Stimulated activated CD8-positive, alpha-beta memory T cell treated with anti-CD3 and anti-CD28 coated beads, Interleukin-7, amount 100 ng/mL, for 48 hours (primary cell): ENCODE measurements at places on chromosomes 3 and 15.

- DNase-seq: no peak
Measured at GRCh38 chr15:28289694-28290463, 32.1 kb downstream of the HERC2 start.

GRCh38 chr3:49666592-49666991 is 7.6 kb upstream of the APEH start:
- DNase-seq: no peak

GRCh38 chr3:111351334-111351733 is 190.7 kb upstream of the CD96 start:
- DNase-seq: no peak

- no peak for DNase-seq
Measured at GRCh38 chr3:147872568-147872967, 463.4 kb downstream of the ZIC1 start.

DNA sequence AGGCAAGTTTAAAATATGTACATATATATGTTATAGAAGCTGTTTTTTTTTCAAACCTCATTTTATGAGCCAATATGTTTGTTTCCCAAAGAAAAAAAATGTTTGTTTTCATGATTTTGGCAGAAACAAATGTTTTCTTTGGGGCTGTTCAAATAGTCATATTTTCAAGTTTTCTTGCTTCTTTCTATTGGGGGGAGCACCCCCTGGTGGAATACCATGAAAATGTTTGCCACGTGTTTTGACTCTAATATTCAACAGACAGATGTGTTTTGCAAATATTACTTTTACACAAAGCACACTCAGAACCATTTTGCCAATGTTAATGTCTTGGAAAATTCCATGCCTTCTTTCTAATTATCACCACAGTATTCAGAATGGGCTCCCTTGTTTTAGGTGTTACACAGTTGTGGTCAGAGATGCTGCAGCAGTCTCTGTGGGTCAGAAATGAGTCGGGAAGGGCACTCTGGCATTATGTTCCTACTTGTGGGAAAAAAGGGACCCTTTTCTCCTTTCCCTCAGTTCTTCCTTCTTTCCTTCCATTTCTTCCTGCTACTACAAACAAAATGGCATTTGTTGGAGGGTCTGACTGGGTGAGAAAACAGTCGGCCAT is 817.0 kb downstream of the TUSC7 start:
- DNase-seq: no peak

- DNase-seq: no peak
Measured at GRCh38 chr3:41212088-41212487, 12.8 kb downstream of the CTNNB1 start.

DNA sequence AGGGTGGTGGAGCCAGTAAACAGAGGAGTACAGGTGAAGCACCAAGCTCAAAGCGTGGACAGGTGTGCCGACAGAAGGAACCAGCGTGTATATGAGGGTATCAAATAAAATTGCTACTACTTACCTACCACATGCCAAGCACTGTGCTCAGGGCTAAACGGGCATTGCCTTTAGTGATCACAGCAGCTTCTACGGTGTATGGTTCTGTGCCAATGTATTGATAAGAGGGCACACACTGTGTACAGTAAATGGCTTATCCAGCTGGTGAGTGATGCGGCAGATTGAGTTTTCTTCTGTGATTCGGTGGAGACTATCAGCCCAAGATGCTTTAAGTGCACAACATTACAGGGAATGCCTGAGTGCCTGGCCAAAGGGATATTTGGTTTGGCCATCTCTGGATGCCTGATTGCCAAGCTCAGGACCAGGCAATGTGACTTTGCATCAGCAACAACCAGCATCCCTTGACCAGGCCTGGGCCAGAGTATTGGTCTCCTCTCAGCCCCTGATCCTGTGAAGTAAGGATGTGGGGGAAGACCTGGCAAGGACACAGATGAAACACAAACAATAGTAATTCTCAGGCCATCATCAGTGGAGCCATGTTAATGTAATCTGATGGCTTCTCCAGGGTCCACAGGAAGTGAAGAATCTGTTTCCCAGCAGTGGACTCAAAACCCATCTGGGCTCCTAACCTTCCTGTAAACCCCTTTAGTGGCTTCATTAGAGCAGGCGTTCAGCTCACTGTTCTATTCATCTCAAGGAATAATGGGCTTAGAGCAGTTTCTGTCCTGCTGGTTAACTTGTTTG is 14.1 kb downstream of the STARD5 start:
- no peak for DNase-seq

DNA sequence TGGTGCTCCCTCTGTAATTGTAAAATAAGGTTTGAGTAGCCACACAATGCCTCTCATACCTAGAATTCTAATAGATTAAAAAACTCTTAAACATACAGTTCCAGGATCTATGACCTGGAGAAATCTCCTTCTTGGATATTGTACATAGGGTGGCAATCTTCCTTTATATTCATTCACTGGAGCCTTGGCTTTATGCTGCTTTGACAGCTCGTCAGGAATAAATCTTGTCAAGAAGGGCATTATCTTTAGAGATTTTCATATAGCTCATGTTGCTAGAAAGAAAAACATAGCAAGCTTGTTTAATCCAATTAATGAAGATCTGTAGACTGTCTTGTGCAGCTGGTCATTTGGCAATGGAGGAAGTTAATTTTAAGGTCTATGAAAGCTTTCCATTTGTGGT is 131.1 kb downstream of the PYDC2 start:
- no peak for DNase-seq

DNA sequence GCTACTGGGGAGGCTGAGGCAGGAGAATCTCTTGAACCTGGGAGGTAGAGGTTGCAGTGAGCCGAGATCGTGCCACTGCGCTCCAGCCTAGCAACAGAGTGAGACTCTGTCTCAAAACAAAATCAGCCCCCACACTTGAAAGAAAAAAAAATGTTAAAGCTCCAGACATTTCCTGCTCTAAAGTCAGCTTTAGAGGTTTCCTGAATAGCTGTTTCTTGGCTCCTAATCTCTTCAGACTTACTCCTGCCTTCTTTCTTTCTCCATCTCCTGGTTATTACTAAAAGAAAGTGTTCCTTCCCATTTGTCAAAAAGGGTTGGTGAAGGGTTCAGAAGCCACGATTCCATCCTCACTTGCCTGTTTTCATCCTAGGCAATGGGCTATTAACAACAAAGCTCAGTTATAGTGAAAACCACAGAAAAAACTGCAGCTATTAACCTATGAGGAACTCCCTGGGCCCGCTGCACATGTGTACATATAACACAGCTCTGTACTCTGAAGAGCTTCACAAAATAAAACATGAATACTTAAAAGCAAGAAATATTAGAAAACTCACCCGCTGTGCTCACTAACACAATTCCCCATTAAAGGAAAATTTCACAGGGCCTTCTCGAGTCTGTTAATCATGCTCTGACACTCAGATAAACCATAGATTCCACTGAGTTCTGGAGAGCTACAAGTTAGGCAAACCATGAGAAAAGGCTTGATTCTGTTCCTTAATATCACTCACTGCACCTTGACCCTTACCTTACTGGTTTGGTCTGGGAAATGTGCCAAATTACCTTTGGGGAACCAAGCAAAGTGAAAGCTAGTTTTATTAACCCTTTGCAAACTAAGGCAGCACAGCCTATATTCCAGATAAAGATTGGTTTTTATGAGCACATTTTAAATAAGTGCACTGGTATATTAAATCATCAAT is 89.9 kb upstream of the TSPAN3 start:
- no peak for DNase-seq

GRCh38 chr15:36814708-36815107 is 235.3 kb downstream of the CDIN1 start:
- DNase-seq: no peak

DNA sequence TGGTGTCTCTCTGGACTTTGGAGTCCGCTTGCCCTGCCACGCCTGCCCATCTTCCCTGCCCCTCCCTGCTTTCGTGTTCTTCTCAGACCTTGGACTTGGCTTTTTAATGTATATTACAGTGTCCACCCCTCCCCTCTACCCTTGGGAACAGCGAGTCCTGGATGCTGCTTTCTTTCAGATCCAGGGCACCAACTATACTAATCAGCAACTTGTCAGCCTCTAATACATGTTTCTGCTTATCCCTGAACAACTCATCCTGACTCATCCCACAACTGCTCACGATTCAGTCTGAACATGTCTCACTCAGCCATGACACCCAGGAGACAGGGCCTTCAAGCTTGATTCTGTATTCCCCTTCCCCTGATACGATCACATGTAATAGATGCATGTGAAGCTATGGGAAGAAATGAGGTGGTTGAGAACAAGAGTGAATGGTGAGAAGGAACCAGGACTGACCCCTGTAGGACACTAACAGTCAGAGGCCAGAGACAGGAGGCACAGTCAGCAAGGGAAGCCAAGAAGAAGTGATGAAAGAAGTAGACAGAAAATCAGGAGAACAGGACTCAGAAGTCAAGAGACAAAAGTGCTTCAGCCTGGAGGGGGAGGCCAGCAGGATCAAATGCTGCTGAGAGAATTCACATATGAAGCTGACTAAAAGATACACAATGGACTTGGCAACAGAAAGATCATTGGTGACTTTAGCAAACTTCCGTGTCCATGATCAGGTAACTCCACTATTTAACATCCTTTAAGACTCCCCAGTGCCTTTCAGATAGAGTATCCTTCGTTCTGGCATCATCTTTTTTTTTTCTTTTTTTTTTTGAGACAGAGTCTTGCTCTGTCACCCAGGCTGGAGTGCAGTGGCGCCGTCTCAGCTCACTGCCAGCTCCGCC is 35.4 kb downstream of the BCL2L10 start:
- DNase-seq: peak; percentile 27

DNA sequence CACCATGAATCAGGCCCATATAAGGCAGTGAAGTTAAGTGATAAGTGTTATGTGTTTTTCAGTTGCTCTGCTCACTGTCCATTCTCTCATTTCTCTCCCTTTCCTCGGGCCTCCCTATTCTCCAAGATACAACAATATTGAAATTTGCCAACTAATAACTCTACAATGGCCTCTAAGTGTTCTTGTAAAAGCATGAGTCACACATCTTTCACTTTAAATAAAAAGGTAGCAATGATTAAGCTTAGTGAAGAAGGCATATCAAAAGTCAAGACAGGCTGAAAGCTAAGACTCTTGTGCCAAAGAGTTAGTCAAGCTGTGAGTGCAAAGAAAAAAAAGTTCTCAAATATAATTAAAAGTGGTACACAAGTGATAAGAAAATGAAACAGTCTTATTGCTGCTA is 675.4 kb downstream of the OTOL1 start:
- DNase-seq: no peak

GRCh38 chr3:135803028-135803692 is 162.4 kb upstream of the PPP2R3A start:
- no peak for DNase-seq

GRCh38 chr3:146469150-146470017 is at the start of gene PLSCR2:
TSS of gene PLSCR2 (minus strand) at chr3:146469561. CDS start at chr3:146459904, 9,657 bp downstream.
- DNase-seq: peak; percentile 47

DNA sequence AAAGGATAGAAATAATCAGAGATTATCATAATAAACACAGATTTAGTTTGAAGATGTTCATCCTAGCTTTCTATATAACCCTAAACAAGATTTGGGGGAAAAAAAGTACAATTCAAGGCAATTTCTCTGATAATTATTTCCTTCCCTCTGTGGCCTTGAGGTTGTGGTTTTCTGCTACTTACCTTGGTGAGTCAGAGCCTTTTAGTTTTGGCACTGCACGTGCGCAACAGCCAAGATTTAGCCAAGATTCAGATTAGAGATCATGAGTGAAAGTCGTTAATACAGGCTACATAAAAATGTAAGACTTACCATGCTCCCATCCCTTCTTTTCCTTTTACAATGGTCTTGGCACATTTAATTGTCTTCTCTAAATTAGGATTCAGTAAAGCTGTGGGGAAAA is 6.7 kb downstream of the LYZL4 start:
- no peak for DNase-seq

DNA sequence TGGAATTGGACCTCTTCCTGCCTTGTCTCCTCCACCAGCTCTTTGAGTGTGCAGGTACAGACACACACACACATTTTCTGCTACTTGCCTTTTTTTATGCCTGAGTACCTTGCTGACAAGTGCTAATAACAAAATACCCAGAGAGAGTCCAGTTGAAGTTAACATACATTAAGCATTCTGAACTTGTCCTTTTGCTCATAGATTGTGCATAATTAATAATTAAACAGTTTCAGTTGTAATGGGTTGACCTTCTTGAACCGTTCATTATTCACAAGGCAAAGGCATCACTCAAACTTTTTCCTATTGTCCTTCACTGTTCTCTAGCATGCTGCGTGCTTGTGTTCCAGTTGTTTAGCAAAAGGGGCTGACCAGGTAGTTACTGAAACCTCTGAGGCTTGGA is 59.6 kb upstream of the SKOR1 start:
- DNase-seq: no peak

DNA sequence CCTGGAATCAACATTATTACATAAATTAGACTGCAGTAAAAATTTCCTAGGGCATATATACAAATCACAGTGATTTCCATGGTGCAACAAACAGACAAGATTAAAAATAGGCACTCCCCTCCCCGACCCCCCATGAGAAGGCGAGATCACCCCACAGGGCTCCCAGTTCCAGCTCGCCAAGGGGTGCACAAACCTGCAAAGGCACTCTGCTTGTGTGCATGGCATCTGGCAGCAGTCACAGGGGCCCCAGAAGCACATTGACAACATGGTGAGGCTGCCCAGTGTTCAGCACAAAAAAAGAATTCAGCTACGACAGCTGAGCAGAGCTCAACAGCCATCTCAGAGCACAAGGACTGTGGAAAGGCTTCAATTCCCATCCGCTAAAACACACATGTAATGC is 19.2 kb upstream of the CERS3 start:
- DNase-seq: no peak

GRCh38 chr3:17478673-17479072 is 263.8 kb downstream of the TBC1D5 start:
- no peak for DNase-seq

DNA sequence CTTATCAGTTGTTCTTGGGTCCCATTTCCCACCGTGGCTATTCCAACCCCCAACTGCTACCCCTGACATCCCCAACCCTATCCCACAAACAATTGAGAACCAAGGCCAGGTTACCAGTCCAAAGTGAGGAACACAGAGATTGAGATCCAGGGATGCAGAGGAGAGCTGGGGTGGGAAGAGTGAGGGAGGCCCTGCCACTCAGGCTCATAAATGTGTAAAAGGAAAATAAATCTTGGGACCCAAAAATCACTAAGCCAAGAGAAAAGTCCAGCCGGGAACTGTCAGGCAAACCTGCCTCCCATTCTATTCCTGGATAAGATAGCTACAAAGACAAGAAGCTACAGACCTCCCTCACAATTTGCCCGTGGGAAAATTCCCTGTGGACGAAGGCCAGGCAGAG is 101.1 kb upstream of the DLG1 start:
- no peak for DNase-seq

DNA sequence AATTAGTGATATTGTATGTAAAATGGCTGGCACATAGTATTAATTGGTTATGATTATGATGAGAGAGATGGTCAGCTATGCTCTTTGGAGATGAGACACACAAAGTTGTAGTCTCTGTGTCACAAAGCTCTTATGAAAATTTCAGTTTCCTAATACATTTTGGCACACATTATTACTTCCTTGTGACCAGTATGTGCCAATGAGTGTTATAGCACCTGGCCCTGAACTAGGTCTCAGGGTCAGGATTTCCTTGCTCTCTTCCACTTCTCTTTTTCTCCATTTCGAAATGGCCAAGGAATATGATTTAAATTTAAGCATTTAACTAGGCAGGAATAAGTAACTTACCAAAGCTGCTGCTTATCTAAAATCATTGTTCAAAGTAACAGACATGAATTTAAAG is 28.0 kb downstream of the TIPARP start:
- no peak for DNase-seq

- DNase-seq: no peak
Measured at GRCh38 chr3:168511428-168512014, 415.8 kb upstream of the GOLIM4 start.
